PC-3 (cell line): ENCODE measurements at places on chromosomes 2 and 18.

GRCh38 chr18:48893061-48893607 lies 57.6 kb downstream of the SMAD7 start:
- no peak for DNase-seq

DNA sequence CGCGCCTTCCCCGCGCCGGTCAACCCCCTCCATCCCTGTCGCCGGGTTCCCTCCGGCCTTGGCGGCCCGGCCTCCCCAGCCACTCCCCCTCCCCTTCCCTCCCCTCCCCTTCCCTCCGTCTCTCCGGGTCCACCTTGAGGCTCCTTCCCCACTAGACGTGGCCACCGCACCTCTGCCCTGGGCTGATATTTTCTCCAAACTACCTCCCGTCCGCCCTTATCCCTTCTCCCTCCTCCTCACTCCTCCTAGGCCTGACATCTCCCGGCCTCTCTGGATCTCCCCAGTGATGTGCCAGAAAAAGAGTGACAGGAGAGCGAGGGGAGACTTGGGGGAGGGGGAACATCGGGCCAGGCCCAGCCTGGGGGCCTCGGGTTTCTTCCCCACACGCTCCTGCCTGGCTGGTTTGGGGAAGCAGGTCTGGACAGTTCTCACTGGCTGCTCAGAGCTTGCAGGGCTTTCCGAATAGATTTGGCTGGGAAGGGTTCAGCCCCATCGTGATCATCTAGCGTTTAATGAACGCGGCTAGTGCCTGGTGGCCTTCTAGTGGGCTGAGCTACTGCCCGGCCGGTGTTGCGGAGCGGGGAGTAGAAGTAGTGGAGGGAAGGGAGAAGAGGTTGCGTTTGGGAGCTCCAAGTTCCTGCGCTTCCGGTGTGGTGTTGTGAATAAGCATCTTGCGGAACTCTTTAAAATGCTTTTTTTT lies 641 bp downstream of the MAPRE3 start:
- DNase-seq, result no peak

GRCh38 chr2:22086726-22087125 lies 963.0 kb downstream of the TDRD15 start:
- no peak for DNase-seq

- no peak for DNase-seq
These were observed 330.9 kb downstream of the SLC8A1 start for GRCh38 chr2:40120957-40121356.
